ENCODE measurements at places on chromosomes 2 and 18.
A peak's percentile ranks its signal among the peaks of the same experiment; 100 is the strongest.

- no peak for DNase-seq
These were observed 1490.2 kb upstream of the SLC39A10 start for GRCh38 chr2:194166818-194167217.

DNA sequence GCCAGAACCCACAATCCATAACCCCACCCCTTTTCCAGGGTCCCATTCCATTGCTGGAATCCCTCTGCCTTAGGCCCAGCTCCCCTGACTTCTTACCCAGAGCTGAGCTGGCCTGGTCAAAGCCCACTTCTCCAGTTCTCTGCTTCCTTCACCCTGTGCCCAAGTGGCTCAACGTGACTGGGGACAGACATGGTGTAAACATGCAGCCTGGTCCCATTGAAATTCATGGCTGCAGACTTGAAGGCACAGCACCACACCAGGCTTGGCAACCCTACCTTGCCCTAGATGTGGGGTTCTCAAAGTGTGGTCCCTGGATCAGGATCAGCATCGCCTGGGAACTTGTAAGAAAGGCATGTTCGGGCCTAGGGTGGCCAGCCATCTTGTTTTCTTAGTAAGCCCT, 3.7 kb downstream of the HS1BP3 start:
- DNase-seq = no peak

GRCh38 chr18:25704494-25704893, 352.5 kb upstream of the ZNF521 start:
- DNase-seq = no peak

DNA sequence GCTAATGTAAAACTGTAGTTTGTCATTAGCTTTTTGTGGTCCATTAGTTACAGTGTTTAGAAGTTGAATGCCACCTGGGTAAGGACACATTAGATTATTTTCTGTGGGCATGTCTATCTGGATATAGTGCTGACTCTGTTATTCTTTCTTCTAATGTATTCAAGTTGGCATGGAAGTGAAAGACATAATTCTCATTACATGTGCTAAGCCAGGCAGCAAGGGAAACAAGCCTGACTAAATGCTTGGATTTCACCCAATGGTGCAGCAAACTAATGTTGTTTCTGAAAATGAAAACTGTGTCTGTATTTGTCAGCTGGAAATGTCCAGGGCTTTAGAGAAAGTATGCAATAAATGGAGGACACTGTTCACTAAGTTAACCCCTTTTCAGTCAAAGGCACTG, 100.7 kb downstream of the NUP35 start:
- DNase-seq = no peak

DNA sequence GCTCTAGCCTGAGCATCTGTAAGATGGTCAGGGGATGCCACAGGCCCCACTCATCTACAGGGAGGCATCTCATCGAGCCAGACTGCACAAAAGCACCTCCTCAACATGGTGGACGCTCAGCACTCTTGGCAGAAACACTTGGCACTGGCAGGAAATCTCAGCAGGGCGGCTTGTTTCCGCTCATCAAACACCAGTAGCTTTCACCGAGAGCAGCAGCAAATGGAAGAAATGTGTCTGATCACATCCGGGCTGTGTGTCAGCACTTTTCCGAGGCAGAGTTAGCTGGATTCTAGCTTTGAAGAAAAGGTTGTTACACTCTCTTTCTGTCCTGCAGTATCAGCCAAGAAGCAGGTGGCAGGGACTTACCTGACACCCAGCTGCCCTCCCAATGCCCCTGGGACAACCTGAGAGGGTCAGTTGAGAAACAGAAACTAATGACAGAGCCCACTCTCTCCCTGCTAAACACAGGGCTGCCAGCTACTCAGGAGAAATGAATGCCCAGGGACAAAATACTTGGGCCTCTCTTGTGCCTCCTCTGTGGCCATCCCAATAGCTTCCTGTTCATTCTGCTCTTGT, 68.9 kb upstream of the FZD7 start:
- DNase-seq = peak; percentile 24

- no peak for DNase-seq
These were observed 944.9 kb upstream of the GYPC start for GRCh38 chr2:125711075-125711474.

DNA sequence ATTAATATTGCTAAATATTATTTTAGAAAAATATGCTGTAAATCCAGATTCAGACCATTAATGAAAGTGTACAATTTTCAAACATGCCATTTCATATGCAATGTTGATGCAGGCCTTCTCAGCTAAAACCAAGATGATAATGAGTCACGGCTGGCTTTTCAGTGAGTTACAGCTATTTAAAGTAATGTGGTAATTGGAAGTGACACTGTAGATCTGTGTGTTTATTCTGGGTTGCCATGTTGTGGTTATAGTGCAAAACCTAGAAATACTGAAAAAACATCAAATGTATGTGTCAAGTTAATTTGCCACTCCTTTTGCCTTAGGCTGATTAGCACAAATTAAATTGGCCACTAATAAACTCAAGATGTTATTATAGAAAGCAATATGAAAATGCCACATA, 506.6 kb downstream of the ERBB4 start:
- DNase-seq = no peak

GRCh38 chr2:50402654-50402960, 629.3 kb downstream of the NRXN1 start:
- no peak for DNase-seq

DNA sequence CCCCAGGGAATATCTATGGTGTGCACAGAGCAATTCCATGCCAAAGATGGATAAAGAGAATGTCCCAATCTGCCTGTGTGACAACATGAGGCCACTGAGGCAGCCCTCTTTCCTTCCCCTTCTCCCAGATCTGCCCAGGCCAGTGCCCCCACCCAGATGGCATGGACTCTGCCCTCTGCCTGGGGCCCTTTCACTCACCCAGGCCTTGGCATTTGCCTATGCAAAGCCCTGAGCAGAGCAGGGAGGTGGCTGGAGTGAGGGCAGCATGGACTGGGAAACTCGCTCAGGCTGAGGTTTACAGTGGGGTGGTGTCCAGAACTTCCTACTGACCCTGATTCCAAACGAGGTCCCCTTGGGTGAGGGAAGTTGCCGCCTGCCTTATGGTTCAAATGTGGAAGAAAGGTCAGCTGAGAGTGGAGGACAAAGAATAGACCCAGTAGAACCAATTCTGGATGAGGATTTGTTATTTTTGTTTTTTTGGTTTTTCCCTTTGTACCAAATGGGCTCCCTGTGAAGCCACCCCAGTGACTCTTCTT, 8.9 kb downstream of the SH2D6 start:
- no peak for DNase-seq

DNA sequence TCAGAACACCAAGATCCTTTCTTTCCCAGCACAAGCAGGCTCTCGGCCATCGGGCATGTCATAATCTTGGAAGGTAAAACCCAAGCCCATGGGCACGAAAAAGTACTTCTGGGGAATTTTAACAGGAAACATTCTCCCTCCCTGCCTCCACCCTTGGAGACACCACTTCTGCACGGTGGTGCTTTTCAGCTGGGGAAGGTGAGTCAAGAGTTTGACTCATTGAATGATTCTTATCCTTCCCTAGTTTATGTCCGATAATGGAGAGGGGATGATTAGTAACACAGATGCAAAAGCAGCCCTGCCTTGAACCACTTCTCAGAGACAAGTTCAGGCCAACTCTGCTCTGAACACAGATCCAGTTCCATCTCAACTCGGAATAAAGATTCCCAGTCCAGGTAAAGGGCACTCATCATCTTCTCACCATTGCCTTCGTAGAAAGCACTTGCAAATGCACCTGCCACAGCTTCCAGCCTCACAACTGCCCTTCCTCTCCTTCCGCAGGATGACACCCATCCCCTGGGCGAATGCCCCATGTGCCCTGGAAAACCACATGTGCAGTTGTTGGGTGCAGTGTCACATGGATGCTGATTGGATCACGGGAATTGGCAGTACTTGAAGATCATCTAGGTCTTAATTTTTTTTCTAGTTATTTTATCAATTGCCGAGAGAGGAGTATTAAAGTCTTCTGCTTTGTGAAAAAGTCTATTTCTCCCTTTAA, 136.2 kb downstream of the PXDN start:
- no peak for DNase-seq

GRCh38 chr18:31617031-31617717, 25.5 kb downstream of the TTR start:
- DNase-seq = no peak

DNA sequence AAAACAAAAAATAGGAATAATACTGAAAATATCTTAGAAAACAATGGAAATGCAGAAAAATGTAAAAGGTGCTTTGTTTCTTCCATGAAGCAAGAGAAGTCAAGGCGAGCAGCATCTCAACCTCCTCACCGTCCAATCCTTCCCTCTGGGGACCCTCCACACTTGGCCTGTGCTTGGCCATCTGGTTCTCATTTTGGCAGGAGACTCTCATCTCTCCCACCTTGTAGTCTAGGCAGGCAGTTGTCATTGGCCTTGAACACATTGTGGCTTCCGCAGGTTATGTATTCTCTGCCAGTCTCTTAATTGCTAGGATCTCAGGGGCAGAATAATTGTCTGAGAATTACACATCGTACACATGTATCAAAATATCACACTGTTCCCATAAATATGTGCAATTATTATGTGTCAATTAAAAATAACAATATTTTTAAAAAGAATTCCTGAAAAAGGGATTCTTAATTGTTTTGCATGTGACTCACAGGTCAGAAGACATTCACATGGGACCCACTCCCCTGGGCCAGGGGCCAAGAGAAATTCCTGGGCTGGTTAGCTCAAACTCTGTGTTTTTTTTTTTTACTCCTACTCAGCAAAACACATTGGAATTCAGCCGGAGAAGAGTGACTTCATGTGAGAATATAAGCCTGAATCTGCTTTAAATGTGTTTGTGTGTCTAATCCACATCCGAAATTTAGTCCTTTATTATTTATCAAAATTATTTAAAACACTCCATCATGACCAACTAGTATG, 14.0 kb upstream of the ANKRD62 start:
- DNase-seq = no peak

- no peak for DNase-seq
These were observed 130.5 kb upstream of the NOSTRIN start for GRCh38 chr2:168671932-168672331.

DNA sequence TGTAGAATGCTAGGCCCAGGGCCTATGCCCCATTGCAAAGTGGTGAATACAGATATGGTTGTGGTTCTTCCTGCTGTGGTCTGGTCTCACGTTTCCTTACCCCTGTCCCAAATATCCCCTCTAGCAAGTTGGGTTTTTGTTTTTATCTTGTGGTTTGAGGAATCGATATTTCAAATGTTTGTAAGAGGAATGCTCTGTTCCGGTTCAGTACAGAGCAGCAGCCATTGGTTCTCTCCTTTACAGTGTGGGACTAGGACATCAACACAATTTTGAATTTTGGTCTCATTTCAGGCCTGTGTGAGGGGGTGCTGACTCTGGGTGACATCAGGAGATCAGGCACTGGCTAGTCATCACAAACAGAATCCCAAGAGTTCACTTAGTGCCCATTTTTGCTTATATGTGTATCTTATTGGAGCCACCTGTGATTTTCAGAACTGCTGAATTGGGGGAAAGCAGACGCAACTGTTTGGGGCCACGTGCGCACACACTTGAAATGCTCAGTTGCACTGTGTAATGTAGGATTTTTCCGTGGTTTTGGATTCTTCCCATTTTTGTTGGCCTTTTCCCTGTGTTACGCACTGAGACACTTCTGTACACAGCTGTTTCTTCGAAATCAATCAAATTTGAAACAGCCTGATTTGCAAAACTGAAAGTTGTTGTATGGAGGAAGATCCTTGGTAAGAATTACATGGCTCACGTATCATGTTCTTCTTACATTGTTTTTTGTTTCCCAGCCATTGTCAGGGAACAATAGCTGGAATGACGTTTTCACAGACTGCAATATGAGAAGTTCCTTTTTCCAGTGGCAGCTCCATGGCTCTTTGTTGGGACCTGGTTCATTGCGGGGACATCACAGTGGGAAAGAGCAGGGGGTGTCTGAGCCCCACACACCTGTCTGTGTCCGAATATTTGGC, 8.6 kb downstream of the SH3BP4 start:
- DNase-seq = no peak

GRCh38 chr2:130303169-130303568, 39.5 kb upstream of the IMP4 start:
- DNase-seq = no peak

DNA sequence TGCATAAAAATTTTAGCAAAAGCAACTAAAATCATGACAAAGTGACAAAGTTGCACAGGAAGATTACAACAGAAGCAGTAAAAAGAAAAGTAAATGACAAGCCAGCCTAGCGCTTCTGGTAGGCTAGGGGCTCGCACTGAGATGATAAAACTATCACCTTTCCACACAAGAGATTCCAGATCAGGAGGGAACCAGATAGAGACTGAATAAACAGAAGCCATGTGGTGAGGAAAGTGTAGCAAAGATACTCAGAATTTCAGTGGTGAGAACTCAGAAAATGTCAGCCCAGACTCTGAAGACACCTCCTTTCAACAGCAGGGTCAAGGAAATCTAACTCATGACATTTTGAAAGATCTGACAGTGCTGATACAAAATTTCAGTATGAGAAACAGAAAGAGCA, 77.4 kb upstream of the DNAJC10 start:
- DNase-seq = no peak

- DNase-seq = no peak
These were observed 182.4 kb downstream of the CELF4 start for GRCh38 chr18:37383036-37383785.

- DNase-seq = no peak
These were observed 4.5 kb downstream of the NDUFV2 start for GRCh38 chr18:9106800-9107584.

GRCh38 chr2:120699292-120699691, 36.4 kb upstream of the GLI2 start:
- DNase-seq = no peak

GRCh38 chr18:13916559-13916958, 1.2 kb upstream of the MC2R start:
- DNase-seq = no peak

GRCh38 chr18:10591896-10592295, 66.1 kb downstream of the NAPG start:
- DNase-seq = no peak
